NCI-H1694 (cell line): ENCODE measurements at places on chromosomes 12 and 14.
A peak's percentile ranks its signal among the peaks of the same experiment; 100 is the strongest.

DNA sequence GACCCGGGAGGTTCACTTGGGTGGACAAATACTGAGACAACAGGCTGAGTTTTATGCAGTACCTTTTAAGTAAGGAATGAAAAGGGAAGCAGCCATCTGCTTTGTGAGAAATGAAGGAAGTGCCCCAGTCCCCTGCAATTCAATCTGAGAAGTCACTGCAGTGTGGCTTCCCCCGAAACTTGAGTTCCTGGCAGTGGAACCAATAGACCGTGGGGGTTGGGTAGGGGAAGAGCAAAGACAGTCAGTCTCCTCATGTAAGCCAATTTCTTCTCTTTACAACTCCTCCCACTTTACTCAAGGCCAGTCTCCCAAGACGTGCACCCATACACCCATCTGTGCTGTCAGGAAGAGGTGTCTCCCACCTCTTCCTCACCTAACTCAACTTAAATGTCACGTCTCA is 206.5 kb downstream of the BCAT1 start:
- no peak for DNase-seq

DNA sequence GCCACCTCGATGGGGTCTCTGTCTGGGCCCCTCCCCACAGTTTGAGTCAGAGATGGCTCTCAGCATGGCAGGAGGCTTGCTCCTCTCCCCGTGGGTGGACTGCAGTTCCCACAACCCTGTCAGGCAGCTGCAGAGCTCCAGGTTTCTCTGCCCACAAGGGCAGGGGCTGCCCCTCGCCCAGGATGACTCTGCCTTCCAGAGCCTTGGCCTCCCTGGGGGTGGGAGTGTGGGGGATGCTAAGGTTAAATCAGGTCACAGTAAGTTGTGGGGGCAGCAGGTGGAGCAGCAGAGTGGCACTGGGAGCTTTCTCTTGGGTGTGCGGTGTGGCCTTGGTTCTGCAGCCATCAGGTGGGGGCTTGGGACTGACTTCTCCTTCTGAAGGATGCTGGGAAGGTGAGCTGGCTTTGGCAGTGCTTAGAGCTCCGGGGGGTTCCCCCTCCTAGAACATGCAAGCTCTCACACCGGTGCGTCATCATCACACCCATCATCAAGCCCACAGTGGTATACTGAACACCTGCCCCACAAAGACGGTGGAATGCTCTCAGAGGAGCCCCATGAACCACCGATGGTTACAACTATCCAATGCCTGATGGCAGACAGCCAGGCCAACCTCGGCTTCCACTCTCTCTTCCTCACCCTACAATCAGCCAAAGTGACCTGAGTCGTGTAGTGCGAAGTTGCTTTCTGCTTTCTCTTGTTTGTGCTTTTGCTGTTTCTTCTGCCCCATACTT is 39.7 kb downstream of the ERH start:
- DNase-seq: no peak

DNA sequence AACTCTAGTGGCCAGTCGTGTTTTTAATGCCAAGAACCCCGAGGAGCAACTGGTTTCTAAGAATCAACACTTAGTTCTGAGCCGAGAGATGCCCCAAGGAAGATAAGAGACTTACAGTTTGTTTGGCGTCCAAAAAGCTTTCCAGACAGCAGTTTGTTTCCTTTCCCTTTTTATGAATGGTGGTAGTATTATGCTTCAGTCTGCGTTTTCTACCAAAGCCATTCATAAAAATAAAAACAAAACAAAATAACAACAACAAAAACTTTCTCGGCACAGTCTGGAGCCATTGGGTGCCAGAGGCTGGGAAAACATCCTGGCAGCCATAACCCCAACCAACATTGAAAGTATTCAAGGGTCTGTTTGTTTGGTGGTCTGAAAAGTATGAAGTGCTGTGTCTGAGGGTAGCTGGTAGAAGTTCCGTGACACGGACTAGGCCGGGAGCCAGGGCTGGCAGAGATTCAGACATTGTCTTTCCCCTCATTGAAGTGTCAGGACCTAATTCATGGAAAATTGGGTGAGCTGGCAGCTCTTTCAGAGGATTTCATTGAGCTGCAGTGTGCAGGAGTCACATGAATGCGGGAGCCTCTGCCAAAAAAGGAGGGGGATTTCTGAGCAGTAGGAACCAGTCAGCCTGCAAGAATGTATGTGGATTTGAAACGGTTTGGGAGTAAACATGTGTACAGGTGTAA is 124.2 kb downstream of the HMGA2 start:
- no peak for DNase-seq

- no peak for DNase-seq
These were observed 14.6 kb downstream of the TESC start for GRCh38 chr12:117084405-117085317.

GRCh38 chr12:130418251-130418650 is 80.6 kb downstream of the PIWIL1 start:
- DNase-seq: no peak

DNA sequence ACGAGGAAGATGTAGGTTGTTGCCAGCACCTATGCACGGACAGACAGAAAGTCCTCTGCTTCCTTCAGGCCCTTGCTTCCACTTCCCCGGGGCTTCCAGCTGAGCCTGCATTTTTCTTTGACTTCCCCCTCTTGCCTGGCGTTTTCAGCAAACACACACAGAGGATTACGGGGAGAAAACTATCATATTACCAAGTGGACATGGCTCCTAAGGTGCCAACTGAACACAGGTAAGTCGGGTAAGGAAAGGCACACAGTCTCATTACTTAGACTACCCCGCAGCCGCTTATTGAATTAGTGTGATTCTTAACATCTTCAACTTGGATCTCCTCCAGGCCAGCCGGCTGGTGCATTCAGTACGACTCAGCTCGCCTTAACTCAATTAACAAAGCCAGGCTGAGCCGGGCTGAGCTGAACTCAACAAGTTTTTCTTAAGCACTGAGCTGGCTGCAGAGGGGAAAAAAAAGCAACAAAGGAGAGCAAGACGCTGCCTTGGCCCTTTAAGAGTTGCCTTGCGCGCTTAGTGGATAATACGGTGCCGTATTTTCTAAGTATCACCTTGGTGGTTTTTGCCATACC is 19.2 kb upstream of the MAP1LC3B2 start:
- peak; percentile 22 for DNase-seq

DNA sequence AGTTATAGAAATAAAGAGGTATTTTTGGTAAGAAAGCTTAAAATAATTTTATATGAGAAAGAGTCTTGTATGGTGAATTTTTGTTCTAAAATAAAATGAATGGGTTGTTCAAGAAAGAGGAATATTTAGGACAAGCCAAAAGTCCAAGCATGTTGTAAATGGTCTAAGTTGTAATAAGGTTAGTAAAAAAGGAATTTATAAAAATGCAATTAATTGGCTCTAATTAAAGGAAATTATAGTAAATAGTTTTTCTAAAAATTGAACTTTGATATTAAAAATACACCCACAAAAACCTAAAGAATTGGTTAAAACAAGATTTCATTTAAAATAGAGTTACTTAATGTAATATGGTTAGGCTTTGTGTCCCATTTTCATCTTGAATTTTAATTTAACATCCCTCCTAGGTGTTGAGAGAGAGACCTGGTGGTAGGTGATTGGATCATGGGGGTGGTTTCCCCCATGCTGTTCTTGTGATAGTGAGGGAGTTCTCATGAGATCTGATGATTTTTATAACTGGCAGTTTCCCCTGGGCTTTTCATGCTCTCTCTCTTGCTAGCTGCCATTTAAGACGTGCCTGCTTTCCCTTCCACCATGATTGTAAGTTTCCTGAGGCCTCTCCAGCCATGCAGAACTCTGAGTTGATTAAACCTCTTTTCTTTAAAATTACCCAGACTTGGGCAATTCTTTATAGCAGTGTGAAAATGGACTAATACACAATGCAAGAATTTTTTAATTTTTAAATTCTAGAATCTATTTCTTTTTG is 13.0 kb downstream of the SLC22A17 start:
- DNase-seq: no peak
